ENCODE measurements at places on chromosomes 7 and 10.

GRCh38 chr7:133562621-133563020 lies 309.7 kb downstream of the EXOC4 start:
- no peak for DNase-seq

- DNase-seq = peak; percentile 45
Observed at GRCh38 chr10:132492323-132493025, 45.1 kb upstream of the INPP5A start.

DNA sequence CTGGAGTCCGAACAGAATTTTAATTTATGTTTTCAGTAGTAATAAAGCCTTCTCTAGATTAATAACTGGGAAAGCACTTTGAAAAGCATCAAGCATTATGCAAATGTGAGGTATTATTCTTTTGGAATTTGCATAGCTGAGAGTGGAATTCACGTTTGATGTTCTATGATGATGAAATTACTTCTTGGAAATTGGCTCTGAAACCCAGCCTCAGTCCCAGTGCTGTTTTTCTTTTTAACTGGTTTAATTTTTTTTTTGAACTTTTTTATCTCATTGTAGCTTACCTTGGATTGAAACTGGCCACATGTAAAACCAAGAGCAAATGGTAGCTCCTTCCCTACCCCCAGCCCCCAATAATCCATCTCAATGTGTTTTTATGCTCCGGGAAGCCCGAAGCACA lies 1.2 kb downstream of the TBXAS1 start:
- no peak for DNase-seq

- DNase-seq = no peak
Observed at GRCh38 chr7:18458830-18459229, 36.7 kb upstream of the HDAC9 start.

GRCh38 chr10:90817128-90817889 lies 40.5 kb downstream of the HTR7 start:
- DNase-seq = no peak

DNA sequence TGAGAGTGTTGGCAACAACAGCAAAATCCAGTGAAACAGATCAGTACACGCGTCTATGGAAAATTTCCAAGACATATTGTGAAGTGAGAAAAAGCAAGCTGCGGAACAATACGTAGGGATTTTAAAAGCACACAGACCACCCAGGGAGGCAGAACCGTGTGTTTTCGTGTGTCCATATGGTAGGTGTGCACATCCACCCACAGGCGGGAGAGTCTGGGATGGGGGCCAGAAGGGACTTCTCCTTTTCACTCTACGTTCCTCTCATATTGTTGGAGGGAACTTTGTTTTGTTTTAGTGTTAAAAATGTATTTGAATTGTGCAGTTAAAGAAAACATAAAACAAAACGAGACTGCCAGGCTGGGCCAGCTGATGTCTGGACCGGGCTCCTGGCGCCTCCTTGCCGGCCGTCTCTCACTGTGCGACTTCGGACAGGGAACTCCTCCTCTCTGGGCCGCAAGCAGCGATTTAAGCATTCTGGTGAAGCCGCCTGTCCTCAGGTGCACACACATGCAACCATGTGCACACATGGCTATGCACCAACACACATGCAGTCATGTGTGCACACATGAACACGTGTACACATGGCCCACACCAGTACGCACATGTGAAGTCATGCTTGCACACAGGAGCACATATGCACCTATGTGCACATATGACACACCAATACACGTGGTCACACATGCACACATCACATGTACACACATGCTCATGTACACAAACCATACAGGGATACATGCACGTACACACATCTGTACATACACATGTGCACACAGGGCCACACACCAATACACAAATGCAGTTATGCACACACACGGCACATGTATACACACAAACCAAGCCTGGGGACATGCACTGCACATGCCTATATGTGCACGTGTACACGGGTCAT lies 141.1 kb downstream of the ELFN1 start:
- DNase-seq = no peak

GRCh38 chr10:119283387-119283786 lies 76.0 kb downstream of the GRK5 start:
- no peak for DNase-seq

GRCh38 chr10:105785721-105786120 lies 1144.6 kb downstream of the SORCS3 start:
- no peak for DNase-seq

GRCh38 chr10:79979976-79980687 lies 31.2 kb upstream of the SFTPD start:
- no peak for DNase-seq

GRCh38 chr10:21508706-21509331 lies 16.7 kb downstream of the SKIDA1 start:
- no peak for DNase-seq

GRCh38 chr10:4501306-4501705 lies 324.7 kb upstream of the AKR1E2 start:
- DNase-seq = no peak

- no peak for DNase-seq
Observed at GRCh38 chr10:32060347-32060746, 4.1 kb upstream of the KIF5B start.

DNA sequence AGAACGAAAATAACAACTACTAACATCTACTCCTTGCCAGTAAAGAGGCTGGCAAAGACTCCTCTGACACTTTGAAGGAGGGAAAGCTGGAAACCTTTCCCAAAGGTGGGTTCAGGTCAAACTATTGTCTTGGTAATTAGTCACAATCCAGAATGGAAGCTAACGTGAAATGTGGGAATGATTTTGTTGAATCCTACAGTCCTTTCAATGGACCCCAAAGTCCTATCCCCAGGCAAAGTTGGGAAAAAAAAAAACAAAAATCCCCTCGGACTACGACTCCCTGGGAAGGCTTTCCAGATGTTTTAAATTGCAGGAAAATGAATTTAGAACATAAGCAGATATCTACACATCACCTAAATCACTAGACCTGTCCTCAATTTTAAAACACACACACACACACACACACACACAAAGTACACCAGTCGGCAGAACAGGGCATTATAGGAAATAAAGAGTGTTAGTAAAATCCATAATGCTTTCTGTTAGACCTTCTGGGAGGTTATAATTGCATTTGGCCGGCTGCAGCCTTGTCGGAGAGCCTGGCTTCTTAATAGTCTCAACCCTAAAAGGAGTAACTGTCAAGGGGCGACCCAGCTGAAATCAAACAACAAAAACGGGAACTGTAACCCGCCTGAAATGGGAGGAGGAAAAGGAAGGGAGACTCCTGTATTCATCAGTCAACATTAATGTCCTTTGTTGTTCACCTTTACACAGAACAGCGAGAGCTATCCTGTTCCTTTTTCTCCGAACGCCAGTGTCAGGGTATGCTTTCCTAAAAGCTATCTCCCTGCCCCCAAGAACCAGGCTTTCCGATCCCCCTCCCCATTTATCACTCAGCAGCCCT lies 1.5 kb downstream of the DOCK4 start:
- no peak for DNase-seq

GRCh38 chr10:48254750-48255512 lies 19.6 kb downstream of the FRMPD2 start:
- no peak for DNase-seq

- DNase-seq = peak; percentile 48
Observed at GRCh38 chr7:47453093-47454061, 128.5 kb downstream of the TNS3 start.

GRCh38 chr10:17200001-17200911 lies 1.2 kb downstream of the TRDMT1 start:
- DNase-seq = no peak

DNA sequence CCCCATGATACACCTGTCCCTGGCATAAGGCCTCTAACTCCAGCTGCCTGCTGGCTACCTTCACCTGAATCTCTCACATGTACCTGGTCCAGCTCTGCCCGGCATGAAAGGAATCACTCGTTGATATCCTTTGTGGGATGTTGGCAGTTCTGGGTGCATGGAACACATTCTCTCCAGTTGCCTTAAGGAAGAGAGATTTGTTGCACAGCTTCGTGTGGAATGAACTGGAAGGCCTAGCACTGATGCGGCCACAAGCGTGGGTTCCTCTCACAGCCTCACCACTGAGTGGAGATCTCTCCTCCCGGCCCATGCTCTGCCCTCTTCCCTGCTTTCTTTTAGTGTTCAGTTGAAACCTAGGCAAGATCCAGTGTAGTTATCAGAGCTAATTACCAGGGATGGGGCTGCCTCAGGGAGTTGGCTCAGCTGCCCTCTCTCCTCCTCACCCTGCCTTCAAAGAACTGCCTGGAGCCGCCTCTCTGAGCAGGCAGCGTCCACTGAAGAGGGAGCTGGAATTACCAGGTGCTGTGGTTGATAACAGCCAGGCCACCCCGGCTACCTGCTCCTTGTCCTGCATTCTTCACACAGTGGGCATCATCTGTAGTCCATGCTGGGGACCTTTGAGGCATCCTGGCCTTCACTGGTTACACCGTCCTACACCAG lies 194.3 kb downstream of the CCDC3 start:
- no peak for DNase-seq

- no peak for DNase-seq
Observed at GRCh38 chr7:80731281-80731680, 92.8 kb downstream of the CD36 start.

GRCh38 chr7:133315332-133316040 lies 62.6 kb downstream of the EXOC4 start:
- no peak for DNase-seq

DNA sequence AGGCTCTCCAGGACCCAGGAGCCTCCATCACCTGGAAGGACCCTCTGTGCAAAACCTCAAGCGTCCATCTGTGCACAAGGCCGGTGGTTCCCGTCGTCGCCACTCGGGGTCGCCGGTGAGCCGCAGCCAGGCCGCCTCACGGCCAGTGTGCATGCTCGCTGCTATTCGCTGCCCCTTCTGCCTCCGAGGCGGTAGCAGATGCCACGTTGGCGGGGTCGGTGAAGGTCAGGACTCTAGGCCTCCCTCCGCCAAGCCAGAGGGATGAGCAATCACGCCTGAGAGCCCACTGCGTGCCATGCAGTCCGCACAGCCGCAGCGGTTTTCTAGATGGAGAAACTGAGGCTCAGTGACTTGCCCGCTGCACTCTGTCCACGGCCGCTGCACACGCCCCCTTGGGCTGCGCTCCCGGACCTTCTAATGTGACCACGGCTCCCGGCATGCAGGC lies 5.7 kb downstream of the UPK3B start:
- peak; percentile 18 for DNase-seq

DNA sequence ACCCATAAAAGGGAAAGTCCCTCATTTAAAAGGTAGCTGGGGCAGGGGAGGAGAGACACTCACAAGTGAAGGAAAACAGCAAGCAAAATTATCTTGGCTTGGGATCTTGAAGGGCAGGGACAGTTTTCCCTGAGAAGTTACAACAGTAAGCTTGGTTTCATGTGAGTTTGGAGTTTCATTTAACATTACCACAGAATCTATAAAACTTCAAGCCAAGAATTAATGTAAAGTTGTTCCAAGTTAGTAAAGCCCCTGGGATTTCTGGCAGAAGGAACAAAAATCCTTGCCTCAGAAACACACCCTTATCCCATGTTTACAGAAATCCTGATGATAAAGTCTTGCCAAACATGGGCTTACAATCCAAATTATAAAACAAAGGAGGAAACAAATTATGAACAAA lies 19.2 kb downstream of the CRPPA start:
- DNase-seq = no peak

GRCh38 chr7:40182452-40182851 lies 47.6 kb downstream of the SUGCT start:
- no peak for DNase-seq

GRCh38 chr10:17512341-17513001 lies 58.1 kb upstream of the ST8SIA6 start:
- no peak for DNase-seq

DNA sequence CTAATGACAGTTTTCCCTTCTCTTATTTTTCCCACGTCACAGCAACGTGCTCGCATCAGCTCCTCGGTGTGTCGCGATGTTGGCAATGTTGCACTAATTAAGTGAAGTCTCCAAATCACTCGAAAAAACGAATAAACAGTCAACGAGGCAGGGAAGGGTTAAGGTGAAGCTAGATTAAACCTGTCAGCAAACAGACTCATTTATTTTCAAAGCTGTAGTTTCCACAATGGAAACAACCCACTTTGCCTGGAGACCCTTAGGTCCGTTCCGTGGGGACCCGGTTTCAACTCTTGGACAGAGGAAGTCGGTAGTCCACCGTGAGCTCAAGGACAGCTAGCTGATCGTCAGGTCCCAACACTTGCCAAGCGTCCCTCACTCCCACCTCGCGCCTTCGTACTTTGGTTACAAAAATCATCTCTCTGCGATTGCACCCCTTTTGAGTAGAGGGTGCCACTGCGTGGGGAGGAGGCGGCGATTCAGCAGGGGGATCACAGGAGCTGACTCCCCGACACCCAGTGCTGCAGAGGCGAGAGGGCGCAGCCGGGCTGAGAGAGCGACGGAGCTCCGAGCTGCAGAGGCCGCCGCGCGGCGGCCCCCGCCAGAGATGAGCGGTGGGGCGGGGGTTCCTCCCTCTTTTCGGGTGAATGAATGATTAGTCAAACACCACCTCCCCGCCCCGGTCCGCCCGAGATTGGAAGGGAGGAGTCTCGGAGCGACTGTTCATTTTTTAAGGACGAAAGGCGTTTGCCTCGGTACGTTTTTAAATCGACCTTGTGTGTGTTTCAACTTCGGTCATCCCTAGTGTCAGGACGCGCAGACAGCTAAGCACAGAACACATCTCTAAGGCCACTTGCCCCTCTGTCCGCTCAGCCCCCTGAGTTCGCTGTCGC lies 1.3 kb upstream of the BMPER start:
- DNase-seq = peak; percentile 42

DNA sequence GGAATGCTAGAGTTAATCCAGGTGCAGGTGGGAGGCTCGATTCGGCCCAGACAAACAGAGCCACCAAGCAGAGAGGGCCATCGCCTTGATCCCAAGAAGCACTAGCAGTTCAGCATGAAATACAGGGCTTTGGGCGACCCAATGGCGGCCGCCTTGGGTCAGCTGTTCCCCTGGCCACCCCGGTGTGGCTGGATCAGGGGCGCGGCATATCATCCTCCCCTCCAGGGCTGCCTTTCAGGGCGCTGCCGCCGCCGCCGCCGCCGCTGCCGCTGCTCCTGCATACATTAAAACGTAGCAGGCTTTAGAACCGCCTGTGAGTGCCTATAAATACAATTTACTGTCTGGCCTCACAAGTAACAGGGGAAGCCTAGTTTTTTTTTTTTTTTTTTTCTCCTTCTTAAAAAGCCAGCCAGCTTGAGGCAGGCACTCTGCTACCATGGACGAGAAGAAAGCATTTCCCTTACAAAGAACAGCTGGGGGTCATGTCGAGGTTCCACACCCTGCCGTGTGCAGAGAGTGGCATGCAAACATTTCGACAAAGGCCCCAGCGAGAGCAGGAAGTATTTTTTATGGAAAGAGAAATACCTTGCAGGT lies 57.7 kb upstream of the EFCAB10 start:
- DNase-seq = no peak

GRCh38 chr10:108454793-108455192 lies 1290.3 kb upstream of the SORCS1 start:
- no peak for DNase-seq

DNA sequence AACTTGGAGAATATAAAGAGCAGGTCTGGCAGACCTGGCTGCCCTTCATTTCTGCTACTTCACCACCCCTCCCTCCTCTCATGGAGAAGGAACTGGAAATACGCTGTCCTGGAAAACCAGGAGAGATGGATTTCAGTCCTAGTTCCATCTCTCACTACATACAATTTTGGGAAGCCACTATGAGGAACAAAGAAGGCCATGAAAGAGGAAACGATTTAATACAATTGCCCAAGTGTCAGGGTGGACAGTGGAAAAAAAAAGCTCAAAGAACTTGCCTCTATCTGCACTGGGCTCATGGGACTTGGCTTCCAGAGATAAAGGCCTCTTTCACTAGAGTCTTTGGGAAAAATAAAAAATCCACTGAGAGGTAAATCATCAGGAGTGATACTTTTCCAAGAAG lies 561.7 kb downstream of the KCNMA1 start:
- DNase-seq = no peak

Measured in hypothalamus (tissue), 51 donors.